ENCODE measurements at places on chromosomes 5 and 9. TPM values are rescaled to one million over a fixed set of nuclear protein-coding genes. Genes with fewer than 3 reads are reported as not detected.

SLC36A2 gene
- total RNA-seq: not detected

FABP6 gene
- total RNA-seq: not detected

RNF208 gene
- total RNA-seq: 0.25 TPM

TAF11L5 gene
- not detected for total RNA-seq

STX17 gene
- total RNA-seq: 20.7 TPM

ADAMTS19 gene
- total RNA-seq: 1.2 TPM

GOLM1 gene
- total RNA-seq: 123 TPM

NFX1 gene
- 25.2 TPM for total RNA-seq

ALAD gene
- total RNA-seq: 24.2 TPM

UNC13B gene
- 20.7 TPM for total RNA-seq

ACOT12 gene
- total RNA-seq: 0.37 TPM

HTR4 gene
- not detected for total RNA-seq

KCNMB1 gene
- total RNA-seq: under 0.01 TPM

ZNG1C gene
- 34.0 TPM for total RNA-seq

ANKRD31 gene
- total RNA-seq: 0.11 TPM

FGF18 gene
- total RNA-seq: 0.22 TPM

CCNI2 gene
- total RNA-seq: not detected

SLCO6A1 gene
- total RNA-seq: not detected

TAF1L gene
- under 0.01 TPM for total RNA-seq

IFNA13 gene
- not detected for total RNA-seq

AK3 gene
- 53.7 TPM for total RNA-seq

CDH10 gene
- total RNA-seq: 0.87 TPM

NXNL2 gene
- total RNA-seq: 8.5 TPM

TAF11L9 gene
- not detected for total RNA-seq

PRKAA1 gene
- 101 TPM for total RNA-seq

CMYA5 gene
- total RNA-seq: 3.7 TPM

TYRP1 gene
- under 0.01 TPM for total RNA-seq

CARD9 gene
- total RNA-seq: 3.4 TPM

IFNB1 gene
- total RNA-seq: not detected

IFNA1 gene
- not detected for total RNA-seq

DMGDH gene
- total RNA-seq: 3.6 TPM

TAF11L11 gene
- total RNA-seq: not detected

PCDHGA5 gene
- 0.87 TPM for total RNA-seq

CEP72 gene
- 8.4 TPM for total RNA-seq

GABRA6 gene
- not detected for total RNA-seq

PRDM9 gene
- total RNA-seq: not detected

GCNT1 gene
- total RNA-seq: 24.5 TPM

GPR151 gene
- not detected for total RNA-seq

GALNT10 gene
- total RNA-seq: 10.0 TPM

JADE2 gene
- 29.1 TPM for total RNA-seq

FGD3 gene
- total RNA-seq: not detected

C5orf58 gene
- not detected for total RNA-seq

OR1Q1 gene
- not detected for total RNA-seq

GIN1 gene
- 7.9 TPM for total RNA-seq

GMCL2 gene
- total RNA-seq: not detected

Measured in uterine smooth muscle cell (primary cell).